ENCODE measurements at places on chromosomes 11 and 22.

GRCh38 chr11:47264521-47264920, 5.4 kb upstream of the MADD start:
- DNase-seq: no peak

GRCh38 chr22:20405291-20405930, 11.5 kb downstream of the ZNF74 start:
- no peak for DNase-seq

GRCh38 chr11:82776377-82776776, 42.7 kb upstream of the FAM181B start:
- no peak for DNase-seq

- peak; percentile 83 for DNase-seq
Measured at GRCh38 chr11:12087075-12088004, 23.1 kb upstream of the MICAL2 start.

- DNase-seq: peak; percentile 100
Measured at GRCh38 chr22:30196141-30196879, 50.2 kb downstream of the LIF start.

- no peak for DNase-seq
Measured at GRCh38 chr11:69065147-69065710, 16.5 kb downstream of the TPCN2 start.

DNA sequence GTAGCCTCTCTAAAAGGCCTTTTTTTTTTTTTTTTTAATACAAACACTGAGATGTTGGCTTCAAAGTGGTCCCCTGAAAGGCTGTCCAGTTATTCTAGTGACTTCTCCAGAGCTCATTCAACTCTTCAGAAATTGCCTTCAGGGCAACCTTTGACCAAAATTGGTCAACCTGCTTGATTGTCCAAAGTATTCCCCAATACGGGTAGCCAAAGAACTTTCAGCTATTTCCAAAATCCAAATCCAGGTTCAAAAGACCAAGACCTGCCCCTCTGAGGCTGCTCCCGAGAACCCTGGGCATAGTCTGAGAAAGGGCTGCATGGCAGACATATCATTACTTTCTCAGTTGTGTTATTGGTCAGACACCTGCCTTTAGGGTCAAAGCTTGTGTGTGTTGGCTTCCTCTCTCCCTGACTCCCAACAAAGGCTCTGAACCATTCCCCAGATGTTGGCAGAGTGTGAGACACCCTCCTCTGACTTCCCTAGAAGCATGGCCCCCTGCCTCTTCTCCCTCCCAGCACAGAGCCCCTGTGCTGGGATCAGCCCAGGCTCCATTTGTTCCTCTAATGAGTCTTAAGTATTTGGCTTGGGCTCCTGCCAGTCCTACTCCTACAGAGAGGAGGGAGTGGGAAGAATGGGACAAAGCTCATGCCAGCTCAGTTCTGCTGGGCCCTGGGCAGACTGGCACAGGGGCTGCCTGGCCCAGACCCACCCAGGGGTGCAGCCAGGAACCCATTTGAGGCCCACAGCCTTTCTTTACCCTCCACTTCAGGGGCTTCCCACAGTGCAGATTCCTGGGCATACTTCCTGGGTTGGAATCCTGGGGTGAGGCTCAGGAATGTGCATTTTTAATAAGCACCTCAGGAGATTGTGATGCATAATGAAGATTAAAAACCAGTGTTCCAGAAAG, 30.3 kb downstream of the TNKS1BP1 start:
- peak; percentile 72 for DNase-seq

GRCh38 chr11:34303028-34303570, 54.7 kb downstream of the ABTB2 start:
- DNase-seq: no peak

Data from fibroblast of upper back skin (primary cell).